Activated T-cell treated with anti-CD3 and anti-CD28 coated beads, Interleukin-2, amount 50 U/mL, for 24 hours (primary cell): ENCODE measurements at places on chromosomes 4 and X.

- no peak for DNase-seq
These were observed 17.4 kb upstream of the PDCL2 start for GRCh38 chr4:55609393-55609866.

DNA sequence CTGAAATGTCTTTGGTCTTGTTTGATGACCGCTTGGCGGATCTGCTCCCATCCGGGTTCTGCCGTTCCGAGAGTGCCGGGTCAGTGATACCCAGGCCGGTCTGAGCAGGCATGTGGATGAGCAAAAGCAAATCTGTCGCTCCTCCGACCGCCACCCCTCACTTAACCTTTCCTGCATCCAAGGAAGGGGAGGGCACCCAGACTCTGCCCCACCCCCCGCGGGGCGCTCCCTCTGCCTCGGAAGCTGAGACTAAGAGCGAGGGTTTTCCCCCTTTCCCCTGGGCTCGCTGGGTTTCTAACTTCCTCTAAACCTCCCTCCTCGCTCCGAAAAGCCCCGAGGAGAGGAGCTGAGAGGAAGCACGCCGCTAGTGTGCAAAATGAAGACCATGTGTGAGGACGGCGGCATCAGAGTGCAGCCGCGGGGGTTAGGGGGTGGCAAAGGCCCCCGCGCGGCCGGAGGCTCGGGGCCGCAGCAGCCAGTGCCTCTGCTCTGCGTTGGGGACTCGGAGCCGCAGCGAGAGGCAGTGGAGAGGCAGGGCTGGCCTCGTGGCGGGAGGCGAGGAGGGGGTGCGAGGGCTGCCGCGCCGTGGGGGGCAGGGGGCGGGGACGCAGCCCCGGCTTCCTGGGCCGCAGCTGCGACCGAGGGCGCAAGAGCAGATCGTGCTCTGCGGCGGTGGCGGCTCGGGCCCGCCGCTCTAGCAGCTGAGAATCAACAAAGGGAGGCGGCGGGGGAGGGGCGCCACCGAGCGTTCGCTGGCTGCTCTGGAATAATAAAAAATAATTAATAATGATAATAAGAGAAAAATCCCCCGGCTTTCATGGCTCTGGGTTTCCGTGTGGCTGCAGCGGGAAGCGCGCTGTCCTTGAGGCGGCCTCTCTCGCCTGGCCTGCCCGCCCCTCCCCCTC, 55.8 kb upstream of the BCOR start:
- peak; percentile 74 for DNase-seq

DNA sequence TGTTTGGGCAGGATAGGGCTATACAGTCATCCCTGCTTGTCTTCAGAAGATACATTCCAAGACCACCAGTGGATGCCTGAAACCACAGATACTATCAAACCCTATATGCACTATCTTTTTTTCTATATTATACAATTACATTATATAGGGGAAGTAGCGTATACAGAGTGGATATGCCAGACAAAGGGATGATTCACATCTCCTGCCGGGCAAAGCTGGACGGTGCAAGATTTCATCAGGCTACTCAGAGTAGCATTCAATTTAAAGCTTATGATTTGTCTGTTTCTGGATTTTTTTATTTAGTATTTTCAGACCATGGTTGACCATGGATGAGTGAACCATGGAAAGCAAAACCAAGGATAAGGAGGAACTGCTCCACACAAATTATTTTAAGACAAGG, 7.0 kb upstream of the AMTN start:
- DNase-seq: no peak

- no peak for DNase-seq
These were observed 98.6 kb downstream of the TBC1D19 start for GRCh38 chr4:26682436-26682835.

- no peak for DNase-seq
These were observed 110.6 kb downstream of the SH3KBP1 start for GRCh38 chrX:19776753-19777152.

GRCh38 chrX:53398216-53398615, 24.2 kb downstream of the SMC1A start:
- no peak for DNase-seq

DNA sequence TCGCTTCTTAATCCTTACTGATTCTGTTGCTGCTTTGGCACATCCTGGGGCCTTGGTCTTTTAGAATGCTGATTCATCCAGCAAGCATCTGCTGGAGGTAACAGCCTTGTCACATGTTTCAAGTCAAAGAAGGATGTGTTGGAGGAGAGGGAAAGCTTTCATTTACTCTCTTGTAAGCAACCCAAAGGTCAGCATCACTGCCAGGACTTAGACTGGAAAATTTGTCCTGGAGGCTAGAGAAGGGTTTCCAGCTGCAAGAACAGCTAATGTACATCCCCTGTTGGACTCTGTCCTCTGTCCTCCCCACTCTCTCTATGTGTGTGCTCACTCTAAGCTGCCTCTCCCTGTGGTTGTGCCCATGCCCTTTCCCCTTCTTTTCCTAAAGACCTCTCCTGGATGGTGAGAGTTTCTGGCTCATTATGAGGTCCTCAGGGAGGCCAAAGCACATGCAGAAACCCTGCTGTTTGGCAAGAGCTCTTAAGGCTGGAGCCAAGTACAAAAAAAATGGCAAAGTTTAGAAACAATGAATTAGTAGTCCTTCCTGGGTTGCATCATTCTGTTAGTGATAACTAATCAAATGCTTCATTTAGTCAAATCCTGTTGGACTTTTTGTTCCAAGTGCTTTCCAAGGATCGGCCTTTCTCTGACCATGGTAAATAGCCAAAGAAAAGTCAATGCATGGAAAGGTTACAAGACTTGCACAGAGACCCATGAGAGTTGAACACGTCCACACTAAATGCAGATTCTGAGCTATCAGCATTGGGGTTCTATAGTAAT, 13.4 kb upstream of the SRPX start:
- no peak for DNase-seq

- no peak for DNase-seq
These were observed 37.5 kb upstream of the TMEM150C start for GRCh38 chr4:82599336-82599735.

DNA sequence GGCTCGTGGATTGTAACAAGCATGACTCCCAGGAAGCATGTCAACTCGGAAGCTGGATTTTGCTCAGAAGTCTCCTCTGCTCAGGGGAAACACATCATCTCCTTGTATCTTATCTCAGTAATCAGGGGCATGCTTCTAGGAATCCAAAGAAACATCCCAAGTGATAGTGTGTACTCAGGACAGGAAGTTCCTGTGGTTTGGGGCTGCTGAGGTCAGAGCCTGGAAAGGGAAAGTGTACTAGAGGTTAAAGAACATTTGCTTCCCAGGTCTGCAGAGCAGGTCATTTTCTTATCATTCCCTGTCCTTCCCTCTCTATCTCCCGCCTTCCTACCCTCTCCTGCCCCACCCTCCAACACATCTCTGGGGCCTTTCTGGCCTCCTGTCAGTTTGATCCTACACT, 38.8 kb downstream of the SLC34A2 start:
- no peak for DNase-seq

DNA sequence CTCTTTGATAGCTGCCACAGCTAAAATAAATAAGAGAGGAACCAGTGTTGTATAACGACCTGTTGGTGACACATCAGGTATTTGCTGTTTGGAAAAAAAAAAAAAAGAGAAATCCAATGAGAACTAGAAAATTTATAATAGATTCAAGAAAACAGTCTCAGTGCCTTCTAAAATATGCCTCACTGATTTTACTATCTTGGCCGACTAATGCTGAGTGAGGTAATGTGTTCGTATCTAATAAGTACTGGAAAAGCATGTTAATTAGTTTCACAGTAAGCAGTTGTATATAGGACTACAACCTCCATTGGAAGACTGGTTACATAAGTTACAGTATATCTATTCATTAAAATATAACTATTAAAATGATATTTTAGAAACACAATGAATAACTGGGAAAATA, 32.4 kb downstream of the ATP8A1 start:
- DNase-seq: no peak

- DNase-seq: no peak
These were observed 1045.9 kb upstream of the SLIT2 start for GRCh38 chr4:19205853-19206252.

- DNase-seq: no peak
These were observed 75.4 kb downstream of the TMEM131L start for GRCh38 chr4:153541456-153542096.

DNA sequence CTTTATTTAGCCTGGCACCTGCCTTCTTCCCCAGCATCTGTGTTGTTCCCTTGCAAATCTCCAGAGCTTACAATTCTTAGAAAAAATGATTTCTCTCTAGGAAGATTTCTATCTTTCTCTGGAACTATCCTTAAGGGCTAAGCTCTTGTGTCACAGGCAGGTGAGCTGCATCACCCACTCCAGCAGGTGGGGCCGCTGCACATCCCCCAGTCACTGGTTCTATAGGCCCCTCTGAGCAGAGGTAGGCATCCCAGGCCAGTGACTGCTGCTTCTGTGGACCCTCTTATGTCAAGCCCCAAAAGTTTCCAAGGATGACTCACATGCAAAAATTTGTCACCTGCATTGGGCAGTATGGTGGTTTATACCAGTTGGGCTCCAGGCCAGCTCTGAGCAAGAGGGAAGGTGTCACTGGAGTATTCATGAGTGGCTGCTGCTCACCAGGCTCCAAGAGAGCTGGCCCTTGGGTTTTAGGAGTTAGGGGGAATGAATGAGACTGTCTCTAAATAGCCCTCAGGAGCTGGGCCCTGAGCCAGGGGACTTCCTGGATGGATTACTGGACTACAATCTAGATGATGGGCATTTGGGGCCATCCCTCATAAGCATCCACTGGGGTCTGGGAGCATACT, 208.1 kb upstream of the EOLA2 start:
- no peak for DNase-seq

- no peak for DNase-seq
These were observed 89.8 kb downstream of the EIF4E start for GRCh38 chr4:98838977-98839618.

DNA sequence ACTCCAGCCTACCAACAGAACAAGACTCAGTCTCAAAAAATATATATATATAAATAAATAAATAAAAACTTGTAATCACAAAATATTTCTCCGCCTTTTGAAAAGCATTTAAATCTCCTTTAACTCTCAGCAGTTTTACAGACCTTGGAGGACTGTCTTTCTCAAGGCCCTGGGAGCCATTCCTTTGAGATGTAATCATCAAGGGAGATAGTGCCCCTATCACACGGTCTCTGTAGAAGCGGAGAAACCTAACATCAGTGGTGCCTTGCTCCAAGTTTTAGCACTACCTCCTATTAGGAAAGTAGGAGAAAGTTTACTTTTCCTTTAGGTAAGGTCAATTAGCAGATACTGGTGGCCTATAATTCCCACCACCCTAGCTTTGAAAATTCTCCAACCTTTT, 58.5 kb downstream of the ANTXR2 start:
- no peak for DNase-seq

GRCh38 chr4:27027428-27027827, 166.8 kb downstream of the STIM2 start:
- DNase-seq: no peak

DNA sequence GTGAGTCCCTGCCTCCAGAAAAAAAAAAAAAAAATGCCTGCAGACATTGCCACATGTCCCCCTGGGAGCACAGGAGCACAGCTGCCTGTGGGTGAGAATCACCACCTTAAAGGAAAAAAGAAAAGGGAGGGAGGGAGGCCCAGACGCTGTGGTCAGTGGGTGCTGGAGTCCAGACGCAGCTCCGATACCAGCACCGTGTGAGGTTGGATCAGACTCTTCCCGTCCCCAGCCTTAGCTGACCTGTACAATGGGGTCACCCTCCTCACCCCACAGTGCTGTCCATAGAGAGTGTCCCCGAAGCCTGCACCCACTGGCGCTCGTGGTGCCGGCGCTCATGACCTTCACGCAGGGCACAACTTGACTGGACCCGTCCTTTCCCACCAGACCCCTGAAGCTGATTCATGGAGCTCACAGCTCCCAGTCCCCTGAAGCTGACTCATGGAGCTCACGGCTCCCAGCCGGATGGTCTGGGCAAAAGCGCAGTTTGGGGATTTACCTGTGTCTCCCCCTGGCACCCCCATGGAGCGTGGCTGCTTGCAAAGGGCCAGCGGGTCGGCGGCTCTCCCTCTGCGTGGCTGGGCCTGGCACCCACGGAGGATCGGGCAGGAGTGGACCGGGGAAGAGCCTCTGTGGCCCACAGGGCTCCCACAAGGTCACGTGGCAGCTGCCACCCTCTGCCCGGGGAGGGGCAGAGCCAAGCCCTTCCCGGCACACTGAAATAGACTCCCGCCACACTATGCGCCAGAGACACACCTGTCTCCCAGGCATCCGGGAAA, 31.4 kb downstream of the ABLIM2 start:
- no peak for DNase-seq

DNA sequence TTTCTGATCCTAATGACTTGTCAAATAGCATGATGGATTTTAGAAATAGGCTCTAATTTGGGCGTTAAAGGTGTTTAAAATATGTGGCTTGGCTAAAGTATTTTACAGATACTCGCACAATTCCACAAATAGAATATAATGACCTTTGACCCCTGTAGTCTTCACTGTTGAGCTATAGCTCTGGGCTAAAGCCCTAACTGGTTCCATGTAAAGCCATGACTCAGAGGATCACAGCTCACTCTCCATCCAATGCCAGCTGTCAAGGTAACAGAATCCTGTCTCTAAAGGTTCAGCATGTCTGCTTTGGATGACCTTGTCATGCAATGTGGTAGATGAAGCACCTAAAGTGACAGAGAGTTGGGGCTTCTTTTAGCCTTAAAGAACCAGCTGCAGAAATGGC, 42.5 kb downstream of the TLR10 start:
- DNase-seq: no peak

GRCh38 chr4:124431653-124432192, 280.8 kb downstream of the ANKRD50 start:
- no peak for DNase-seq

GRCh38 chr4:127629371-127629770, 3.4 kb upstream of the INTU start:
- DNase-seq: no peak

- no peak for DNase-seq
These were observed 94.2 kb downstream of the PJA1 start for GRCh38 chrX:69070949-69071650.

- DNase-seq: no peak
These were observed 17.8 kb upstream of the CXCL3 start for GRCh38 chr4:74056114-74056857.
